ENCODE measurements at places on chromosomes 7 and 10.

GRCh38 chr10:90571481-90572258 lies 286.2 kb downstream of the HTR7 start:
- DNase-seq = no peak

DNA sequence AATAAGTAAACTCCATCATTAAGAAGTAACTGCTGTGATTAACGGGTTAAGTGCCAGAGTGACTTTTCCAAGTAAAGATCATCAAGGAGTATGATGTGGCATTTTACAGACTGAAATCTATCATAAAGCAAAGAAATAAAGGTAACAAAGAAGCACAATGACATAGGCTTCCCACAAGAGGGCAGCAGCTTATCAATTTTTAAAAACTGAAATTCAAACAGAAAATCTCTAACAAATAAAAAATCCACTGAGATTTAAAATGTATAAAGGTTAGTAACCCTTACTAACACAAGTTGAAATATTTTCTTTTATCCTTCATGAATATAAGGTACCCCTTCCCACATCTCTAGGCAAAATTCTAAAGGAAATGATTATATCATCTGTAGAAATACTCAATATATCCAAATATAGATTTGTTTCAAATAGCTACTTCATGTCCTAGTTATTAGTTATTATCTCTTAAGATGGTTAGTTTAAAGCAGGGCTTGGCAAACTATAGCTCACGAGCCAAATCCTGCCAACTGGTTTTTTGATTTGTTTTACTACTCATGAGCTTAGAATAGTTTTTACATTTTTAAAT lies 29.2 kb downstream of the FAM3C start:
- peak; percentile 74 for DNase-seq

DNA sequence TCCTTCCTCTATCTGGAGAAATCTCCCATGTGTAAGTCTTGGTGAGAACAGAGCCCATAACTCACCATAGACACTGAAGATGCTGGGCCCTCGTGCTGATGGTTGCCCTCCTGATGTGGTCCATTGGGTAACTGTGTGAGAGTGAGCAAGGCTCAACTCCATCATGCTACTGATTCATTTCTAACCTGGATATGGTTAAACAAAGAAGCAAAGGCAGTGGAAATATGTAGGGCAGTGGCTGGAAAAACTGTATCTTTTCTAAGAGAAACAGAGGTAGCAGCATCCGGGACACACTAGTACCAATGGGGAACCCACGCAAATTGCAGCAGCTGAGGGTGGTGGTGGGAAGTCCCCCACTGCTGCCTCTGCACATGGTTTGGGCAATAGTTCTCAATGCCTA lies 221.7 kb downstream of the KLF6 start:
- no peak for DNase-seq

- no peak for DNase-seq
Measured at GRCh38 chr7:115662120-115662519, 368.4 kb downstream of the TFEC start.

DNA sequence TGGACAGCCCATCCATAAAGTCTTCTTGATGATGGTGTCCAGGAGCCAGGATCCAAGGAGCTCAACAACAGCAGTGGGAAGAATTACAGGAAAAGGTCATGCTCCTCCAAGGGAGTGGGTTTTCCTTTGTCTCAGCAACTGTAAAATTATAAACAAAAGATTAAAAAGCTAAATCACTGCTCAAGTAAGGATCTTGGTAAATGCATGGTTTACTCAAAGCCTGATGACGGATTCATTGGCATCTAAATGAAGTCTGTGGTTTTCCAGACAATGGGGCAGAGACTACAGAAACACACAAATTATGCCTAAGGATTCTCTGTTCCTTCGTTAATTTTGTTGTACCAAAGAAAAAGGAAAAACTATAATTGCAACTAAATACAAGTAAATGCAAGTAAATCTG lies 36.4 kb upstream of the DLX6 start:
- no peak for DNase-seq

DNA sequence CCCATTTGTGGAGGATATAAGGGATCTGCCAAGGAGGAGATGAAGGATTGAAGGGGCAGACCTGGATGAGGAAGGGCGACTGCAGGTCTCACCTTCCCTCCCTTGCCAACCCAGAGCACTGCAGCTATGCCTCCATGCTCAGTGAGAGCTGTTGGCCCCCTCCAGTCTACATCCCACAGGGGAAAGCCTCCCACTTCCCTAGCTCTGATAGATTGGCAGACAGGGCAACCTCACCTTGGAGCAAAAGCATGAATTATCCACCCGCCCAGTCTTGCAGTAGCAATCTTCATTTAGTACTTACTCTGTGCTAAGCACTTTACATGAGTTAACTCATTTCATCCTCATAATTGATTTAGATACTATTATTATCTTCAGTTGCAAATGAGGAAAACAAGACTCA lies 70.4 kb upstream of the SMNDC1 start:
- no peak for DNase-seq

DNA sequence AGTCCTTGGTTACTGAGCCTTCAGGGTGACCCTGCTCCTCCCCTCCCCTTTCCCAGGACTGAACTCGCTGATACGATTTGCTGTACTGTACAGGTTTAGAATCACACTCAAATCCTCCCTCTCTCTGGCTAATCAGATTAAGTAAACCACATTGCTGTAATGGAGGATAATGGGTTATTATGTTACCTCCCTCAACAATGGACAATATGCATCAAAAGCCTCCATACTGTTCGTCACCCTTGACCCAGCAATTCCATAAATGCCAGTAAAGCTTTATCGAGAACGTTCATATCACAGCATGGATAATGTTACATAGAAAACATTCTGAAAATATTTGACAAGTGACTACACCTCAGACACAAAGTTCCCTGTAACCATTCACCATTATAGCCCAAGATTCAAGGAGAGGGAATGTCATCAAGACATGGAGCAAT lies 61.7 kb downstream of the FAM107B start:
- no peak for DNase-seq

- DNase-seq = no peak
Measured at GRCh38 chr7:36928311-36928710, 204.0 kb upstream of the AOAH start.

GRCh38 chr7:29099896-29100847 lies 46.2 kb downstream of the CPVL start:
- no peak for DNase-seq

DNA sequence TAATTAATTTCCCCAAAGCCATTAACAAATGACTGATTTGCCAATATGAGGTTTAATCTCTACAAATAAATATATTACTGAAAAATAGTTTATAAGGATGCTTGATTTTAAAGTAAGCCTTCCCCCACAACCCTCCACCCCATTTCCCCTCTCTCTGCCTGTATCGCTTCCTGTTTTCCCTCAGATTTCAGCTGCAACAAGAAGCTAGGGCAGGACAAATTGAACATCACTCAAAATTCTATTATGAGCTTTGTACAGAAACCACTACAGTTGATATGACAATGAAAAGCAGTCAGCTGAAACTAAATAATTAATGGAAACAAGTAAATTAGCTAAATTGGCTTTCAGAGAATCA lies 109.0 kb upstream of the SP4 start:
- no peak for DNase-seq

DNA sequence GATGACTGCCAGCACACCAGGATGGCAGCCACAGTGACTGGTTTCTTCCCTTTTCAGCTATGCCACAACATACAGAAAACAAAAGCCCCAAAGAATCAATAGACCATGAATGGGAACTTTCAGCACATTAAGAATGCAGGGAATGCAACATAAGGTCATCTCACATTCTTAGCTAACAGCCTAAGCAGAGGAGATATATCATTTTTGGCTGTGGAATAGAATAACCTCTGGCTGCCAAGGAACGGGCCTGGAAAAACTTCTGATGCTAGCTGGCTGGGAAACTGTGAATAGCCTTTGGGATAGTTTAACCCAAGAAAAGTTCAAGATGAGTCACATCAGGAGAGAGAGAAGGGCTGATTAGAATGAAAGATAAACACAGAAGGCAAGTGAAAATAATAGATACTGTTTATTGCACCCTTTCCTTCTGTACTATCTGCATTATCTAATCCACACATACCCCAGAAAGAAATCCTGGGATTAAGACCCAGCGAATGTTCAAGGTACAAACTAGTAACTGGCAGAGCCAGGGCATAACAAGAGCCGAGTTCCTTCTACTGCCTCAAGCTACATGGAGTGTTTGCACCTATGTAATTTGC lies 169.2 kb downstream of the SEMA3A start:
- DNase-seq = no peak

DNA sequence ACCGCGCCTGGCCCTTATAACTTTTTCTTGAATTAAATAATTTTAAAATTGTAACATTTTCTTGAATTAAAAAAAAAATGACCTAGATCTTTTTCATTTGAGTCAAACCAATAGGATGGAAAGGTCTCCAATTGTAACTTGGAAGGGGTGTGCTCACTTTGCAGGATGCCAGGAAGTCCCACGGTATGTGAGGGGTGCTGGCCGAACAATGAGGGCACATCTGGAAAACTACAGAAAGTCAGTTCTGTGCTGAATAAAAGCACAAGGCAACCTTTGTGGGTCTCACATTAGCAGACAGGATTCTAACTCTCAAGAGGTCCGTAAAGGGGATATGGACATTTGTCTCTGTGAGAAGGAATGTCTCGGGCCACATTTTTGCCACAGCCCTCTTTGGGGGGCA lies 52.8 kb upstream of the PDLIM1 start:
- DNase-seq = no peak

DNA sequence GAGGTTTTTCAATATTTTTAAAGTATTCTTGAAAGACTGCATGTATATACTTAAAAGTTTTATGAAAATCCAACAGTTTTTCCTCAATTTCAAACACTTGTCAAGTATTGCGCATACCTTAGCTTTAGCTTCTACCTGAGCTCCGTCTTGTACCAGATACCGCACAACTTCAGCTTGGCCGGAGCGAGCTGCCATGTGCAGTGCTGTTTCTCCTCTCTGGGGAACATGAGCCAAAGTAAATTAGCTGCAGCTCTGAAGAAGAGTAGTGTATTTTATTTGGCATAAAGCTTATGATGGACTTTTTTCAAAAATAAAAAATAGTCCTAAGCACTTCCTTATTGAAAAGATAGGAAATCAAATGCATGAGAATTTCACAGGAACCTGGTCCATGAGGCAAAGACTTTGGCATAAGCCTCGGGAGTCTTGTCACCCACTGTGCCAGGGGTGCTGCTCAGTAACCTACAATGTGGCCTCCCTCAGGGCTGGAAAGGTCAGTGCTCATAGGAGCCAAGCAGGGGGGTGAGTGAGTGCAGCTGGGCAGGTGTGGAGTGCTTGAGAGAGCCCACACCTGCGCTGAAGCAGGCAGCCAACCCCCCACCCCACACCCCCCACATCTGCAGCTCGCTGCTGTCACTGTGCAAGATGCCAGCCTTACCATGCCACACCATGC lies 189.5 kb downstream of the ANK3 start:
- no peak for DNase-seq

- no peak for DNase-seq
Measured at GRCh38 chr7:134737566-134738345, 41.7 kb upstream of the CALD1 start.

GRCh38 chr10:44424957-44425356 lies 40.1 kb upstream of the CXCL12 start:
- DNase-seq = no peak

GRCh38 chr10:68684413-68684812 lies 36.6 kb upstream of the CCAR1 start:
- DNase-seq = peak; percentile 34

DNA sequence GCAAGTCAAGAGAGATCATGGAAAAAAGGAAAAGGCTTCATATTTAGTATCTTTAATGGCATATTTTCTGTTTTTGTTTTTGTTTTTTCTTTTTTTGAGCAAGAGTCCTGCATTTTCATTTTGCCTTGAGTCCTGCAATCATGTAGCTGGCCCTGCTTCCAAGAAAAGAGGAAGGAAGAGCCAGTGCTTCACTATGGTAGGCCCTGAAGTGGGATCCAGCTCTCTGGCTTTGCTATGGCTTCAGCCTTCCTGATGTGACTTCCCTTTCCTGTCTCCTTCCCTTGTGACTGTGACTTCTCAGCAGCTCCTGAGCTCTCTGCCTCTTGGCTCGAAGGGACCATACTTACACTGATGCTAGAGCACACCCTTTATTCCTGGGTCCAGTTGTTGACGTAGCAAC lies 512.3 kb downstream of the INHBA start:
- DNase-seq = no peak

GRCh38 chr10:9294132-9294663 lies 1239.7 kb downstream of the GATA3 start:
- DNase-seq = no peak

DNA sequence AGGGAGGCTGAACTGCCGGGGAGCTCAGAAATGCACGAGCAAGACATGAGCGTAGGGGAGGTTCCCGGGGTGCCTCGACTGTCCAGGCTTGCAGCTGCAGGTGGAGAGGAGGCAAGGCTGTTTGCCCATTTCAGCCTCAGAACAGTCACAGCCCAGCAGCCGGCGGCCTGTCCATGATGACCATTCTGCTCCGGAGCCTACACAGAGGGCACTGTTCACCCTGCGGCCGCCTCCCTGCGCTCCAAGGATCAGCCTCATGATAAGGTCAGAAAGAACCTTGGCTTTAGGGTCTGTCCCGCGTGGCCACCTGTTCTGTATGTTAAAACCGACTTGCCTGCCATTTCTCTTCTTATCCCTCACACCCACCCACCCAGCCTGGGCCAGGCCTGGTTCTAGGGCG lies 21.9 kb upstream of the CFAP46 start:
- DNase-seq = no peak

DNA sequence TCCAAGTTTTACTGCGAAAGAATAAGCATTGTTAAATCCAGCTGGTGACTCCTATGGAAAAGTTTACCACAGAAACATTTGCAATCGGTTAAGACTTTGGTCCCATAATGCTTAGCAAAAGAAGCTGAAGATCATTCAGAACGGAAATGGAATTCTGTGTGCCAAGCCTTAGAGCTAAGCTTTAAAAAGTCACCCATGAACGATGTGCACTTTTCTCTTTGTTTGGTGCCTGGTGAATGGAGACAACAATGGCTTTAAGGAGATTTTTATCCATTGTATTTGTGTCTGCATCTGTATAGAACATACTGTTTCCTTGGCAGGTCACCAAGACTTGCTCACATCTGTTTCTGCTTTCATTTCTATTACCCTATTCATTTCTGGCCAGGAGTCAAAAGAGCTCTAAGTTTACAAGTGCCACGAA lies 26.3 kb upstream of the COL1A2 start:
- DNase-seq = no peak

- DNase-seq = peak; percentile 29
Measured at GRCh38 chr10:93072713-93073538, 767 bp upstream of the CYP26A1 start.

DNA sequence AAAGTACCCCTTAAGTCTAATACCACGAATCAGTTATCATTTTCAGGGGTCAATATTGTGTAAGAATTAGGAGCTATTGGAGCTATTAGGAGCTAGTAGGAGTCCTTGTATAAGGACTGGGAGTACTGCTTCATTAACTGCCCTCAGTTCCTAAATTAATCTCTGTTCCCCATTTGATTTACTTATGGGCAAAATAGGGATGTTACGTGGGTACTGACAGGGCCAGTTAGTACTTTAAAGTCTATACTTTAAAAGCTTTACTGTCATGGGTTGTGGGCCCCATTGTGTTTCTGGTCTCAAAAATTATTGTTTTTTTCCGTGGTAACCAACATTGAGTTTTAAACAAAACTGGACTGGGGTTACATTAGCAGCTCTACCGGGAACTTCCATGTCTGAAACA lies 60.3 kb downstream of the PRKAR2B start:
- DNase-seq = no peak

- no peak for DNase-seq
Measured at GRCh38 chr7:602341-603141, 82.9 kb upstream of the PDGFA start.

GRCh38 chr10:127908106-127908958 lies 1.4 kb downstream of the PTPRE start:
- DNase-seq = no peak

GRCh38 chr10:7550013-7550412 lies 116.8 kb downstream of the ITIH5 start:
- no peak for DNase-seq
